ENCODE measurements at places on chromosomes 11 and 22. TPM values are rescaled to one million over a fixed set of nuclear protein-coding genes. Genes with fewer than 3 reads are reported as not detected.

DNA sequence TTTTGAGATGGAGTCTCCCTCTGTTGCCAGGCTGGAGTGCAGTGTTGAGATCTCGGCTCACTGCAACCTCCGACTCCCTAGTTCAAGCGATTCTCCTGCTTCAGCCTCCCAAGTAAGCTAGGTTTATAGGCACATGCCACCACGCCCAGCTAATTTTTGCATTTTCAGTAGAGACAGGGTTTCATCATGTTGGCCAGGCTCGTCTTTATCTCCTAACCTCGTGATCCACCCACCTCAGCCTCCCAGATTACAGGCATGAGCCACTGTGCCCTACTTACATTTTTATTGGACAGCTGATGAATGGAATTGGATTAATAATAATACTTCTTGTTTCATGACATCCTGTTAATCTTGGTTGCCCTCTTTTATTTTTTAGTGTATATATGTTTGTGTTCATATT lies 3.0 kb upstream of the MRGPRD start:
- no peak for DNase-seq

- DNase-seq, result peak; percentile 92
Observed at GRCh38 chr22:27212617-27213177, 555.3 kb downstream of the MIAT start.

DNA sequence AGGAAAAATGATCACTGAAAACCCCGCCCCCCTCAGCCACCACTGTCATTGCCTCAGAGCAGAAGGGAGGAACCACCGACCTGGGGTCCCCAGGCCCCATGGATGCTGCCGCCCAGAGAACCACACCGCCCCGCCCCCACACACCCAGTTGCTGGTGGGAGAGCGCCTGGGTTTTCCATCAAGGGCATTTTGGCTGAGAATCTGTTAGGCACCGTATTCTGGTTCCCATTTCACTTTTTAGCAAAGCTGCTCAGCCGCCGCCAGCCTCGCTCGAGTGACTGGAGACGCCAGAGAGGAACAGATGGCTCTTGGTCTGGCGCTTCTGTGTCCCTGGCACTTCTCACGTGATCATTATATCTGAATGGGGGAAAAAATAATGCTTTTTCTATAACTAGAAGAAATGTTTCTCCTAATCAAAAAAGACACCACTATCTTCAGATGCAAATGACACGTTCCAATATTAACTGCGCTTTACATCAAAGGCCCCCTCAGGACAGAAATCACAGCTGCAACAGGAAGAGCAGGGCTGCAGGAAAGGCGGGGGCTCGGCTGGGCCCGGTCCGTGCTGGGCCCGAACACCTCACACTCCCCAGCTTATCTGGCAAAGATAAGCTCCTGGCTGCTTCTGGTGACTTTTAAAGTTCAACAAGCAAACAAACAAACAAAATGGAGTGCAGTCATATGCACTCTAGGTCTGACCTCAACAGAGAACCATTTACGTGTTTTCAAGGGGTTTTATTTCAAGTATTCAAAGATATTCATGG lies 149.8 kb downstream of the MPPED1 start:
- no peak for DNase-seq

DNA sequence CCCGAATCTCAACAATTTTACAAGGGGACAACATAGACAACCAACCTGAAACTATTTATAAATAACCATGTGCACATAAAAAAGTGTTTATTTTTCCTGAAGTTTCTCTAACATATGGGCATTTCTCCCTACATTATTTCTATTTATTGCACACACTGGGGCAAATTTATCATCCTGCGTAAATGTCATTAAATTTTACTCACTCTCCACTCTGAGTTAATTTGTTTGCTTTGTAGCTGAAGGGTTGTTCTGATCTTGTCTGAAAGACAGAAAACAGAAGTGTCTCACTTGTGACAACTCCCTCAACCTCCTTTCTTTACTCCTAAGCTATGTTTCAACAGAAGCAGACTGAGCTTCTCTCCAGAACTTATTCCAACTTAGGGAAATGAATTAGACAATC lies 194.2 kb downstream of the HIPK3 start:
- no peak for DNase-seq

DNA sequence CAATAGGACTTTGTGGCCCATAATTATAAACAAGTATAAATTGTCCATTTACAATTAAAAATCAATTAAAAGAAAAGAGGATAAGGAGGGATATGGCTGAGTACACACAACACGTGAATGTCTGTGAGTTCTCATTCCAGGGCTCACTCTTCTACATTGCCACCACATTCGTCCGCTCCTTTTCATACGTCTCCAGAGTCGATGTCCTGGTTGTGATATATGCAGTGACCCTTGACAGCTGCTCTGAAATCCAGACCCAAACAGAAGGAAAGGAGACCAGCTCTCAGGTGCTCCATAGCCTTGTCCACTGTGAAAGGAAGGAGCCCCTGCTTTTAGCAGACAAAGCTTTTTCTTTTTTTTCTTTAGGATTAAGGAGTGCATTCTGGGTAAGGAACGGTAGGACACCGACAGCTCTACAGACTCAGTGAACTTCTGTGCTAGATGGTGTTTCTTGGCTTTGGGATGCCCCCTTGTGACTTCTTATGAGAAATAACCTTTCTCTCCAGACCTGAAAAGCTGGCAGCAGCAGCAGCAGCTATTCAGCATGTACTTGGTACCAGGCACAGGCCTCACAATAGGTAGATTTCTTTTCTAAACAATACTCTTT lies 19.7 kb upstream of the DNAJB13 start:
- peak; percentile 85 for DNase-seq

DNA sequence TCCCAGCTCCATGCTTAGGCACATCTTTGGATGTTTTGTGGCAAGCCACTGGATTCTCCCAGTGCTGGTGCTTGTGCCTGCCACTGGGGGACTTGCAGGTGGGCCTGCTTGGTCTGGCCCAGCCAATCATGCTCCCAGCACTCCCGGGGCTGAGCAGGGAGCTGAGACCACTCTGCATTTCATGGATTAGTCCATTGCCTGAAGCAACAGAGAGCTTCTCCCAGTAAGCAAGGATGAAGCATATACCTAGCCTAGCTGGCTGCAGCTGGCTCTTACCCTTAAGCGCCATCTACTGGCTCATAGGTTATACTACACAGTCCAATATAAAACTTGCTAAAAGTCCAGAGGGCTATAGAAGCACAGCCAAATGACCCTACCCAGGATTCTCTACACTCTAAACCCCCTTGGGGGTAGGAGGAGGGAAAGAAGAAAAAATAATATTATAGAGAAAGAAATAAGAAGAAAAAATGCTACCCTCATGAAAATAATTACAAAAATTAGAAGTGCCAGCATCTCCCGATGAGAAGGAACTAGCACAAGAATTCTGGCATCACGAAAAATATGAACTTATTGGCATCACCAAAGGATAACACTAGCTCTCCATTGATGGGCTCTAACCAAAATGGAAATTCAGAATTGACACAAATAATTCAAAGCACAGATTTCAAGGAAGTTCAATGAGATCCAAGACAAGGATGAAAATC lies 275.3 kb downstream of the C11orf87 start:
- peak; percentile 14 for DNase-seq

DNA sequence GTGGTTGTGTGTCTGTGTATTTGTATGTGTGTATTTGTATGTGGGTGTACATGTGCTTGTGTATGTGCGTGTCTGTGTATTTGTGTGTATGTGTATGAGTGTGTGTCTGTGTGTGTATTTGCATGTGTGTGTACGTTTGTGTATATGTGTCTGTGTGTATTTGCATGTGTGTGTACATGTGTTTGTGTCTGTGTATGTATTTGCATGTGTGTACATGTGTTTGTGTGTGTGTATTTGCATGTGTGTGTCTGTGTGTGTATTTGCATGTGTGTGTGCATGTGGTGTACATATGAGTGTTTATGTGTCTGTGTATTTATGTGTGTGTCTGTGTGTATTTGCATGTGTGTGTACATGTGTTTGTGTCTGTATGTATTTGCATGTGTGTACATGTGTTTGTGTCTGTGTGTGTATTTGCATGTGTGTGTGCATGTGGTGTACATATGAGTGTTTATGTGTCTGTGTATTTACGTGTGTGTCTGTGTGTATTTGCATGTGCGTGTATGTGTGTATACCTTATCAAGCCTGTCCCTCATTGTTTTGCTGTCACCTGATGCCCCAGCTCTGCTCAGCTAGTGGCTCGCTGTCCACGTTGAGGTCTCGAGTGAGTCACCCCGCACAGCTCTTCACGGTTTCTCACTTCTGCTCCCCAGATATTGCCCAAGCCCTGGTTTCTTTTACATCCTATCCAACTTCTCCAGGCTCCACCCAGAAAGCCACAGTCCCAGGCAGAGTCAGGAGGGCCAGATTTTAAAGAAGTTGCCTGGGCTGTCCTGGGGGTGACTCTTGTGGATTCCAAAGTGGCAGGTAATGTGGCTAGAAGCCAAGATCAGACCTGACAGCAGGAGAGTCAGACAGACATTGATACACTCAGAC lies 15.2 kb downstream of the MB start:
- DNase-seq, result peak; percentile 71

DNA sequence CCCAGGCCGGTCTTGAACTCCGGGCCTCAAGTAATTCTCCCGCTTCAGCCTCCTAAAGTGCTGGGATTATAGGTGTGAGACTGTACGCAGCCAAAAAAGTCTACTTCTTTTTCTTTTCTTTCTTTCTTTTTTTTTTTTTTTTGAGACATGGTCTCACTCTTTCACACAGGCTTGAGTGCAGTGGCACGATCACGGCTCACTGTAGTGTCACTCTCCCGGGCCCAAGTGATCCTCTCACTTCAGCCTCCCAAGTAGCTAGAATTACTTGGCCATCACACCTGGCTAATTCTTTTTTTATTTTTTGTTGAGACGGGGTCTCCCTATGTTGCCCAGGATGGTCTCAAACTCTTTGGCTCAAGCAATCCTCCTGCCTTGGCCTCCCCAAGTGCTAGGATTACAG lies 3.6 kb upstream of the UBE2L3 start:
- no peak for DNase-seq

DNA sequence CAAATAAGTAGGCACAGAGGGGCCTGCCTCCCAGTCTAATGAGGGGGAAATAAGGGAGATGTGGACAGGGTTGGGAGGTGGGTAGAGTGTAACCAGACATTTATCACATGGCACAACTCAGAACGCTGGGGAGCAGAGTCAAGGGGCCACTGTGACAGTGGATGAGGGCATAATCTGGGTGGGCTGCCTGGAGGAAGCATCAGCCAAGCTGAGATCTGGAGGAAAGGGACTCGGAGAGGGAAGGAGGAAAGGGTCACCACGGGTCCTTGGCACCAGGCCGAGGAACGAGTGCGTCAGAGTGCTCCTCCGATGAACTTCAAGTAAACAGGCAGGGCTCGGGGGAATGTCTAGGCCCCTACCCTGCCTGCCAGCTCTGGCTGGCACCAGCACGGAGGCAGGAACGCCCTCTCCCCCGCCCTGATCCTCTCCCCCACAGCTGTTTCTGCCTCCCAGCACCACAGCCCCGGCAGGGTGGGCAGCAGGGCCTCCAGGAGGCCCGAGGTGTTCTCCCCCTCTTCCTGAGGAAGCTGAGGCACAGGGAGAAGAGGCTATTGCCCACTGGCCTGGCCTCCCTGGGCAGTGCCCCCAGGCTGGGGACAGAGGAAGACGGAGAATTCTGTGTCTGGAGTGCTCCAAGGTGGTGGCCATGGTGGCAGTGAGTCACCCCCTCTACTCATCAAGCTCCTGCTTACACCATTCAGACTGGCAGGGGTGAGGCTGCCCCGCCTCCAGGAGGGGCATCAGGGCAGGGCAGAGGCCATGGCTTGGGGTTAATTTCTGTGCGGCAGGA lies 4.2 kb downstream of the ALDH3B1 start:
- peak; percentile 93 for DNase-seq

DNA sequence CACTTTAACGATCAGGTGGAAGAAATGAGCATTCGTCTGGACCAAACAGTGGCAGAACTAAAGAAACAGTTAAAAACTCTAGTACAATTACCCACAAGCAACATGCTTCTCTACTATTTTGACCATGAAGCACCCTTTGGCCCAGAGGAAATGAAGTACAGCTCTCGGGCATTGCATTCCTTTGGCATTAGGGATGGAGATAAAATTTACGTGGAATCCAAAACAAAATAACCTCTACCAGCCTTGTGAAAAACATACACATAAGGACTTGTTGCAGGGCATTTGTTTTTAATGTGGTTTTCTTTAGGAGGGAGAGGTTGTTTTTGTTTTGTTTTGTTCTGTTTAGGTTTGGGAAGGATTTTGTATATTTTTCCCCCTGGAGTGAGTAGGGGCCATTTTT lies 14.2 kb upstream of the TECTA start:
- DNase-seq, result no peak

DNA sequence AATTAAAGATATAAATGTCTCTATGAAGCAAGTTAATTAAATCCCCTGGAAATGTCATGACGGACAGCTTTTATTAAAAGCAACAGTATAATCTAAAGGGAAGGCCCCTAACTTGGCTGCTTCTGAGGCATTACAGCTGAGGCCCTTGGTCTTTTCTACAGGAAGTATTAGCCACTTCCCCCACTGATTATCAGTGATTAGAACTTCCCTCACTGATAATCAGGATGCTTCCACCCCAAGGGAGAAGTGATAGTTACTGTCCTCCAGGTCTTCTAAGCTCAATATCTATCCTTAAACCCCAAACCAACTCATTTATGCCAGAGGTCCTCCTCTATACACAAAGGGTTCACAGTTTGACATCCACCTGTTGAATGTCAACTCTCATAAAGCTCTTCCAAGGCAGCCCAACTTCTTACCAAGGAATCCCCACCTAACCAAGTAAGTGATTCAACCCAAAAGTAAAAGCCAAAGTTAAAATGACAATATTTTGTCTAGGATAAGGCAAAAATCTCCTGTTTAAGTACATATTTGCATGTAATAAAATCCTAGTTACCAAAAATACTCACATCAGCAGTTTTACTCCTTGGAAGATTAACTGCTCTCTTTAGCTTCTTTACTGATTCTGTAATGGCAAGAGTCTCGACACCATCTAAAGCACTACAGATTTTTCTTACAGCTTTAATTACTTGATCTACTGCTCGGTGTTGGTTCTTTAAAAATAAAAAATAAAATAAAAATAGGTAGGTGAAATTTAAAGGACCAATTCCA lies 58.6 kb upstream of the RPS13 start:
- DNase-seq, result no peak

DNA sequence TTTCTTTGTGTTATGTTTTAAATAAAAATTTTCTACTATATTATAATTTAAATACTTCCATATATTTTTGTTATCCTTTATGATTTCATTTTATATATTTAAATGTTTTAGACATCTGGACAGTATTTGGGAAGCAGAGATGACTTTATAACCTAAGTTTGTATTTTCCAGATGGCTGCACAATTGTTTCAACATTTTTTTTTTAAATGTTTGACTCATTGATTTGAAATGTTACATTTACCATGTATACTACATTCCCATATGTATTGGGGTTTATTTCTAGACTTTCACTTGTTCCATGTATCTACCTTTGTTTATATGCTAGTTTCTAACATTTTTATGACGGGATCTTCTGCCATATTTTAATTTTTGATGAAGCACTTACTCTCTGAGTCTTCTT lies 766.5 kb downstream of the METTL15 start:
- DNase-seq, result no peak

- DNase-seq, result peak; percentile 57
Observed at GRCh38 chr11:114166897-114167323, 107.4 kb downstream of the ZBTB16 start.

Gene GRM5
- total RNA-seq, result not detected

Gene TRIM49
- total RNA-seq, result not detected

All from A172 (cell line).